ENCODE measurements at places on chromosomes 7 and 10.
A peak's percentile ranks its signal among the peaks of the same experiment; 100 is the strongest.

DNA sequence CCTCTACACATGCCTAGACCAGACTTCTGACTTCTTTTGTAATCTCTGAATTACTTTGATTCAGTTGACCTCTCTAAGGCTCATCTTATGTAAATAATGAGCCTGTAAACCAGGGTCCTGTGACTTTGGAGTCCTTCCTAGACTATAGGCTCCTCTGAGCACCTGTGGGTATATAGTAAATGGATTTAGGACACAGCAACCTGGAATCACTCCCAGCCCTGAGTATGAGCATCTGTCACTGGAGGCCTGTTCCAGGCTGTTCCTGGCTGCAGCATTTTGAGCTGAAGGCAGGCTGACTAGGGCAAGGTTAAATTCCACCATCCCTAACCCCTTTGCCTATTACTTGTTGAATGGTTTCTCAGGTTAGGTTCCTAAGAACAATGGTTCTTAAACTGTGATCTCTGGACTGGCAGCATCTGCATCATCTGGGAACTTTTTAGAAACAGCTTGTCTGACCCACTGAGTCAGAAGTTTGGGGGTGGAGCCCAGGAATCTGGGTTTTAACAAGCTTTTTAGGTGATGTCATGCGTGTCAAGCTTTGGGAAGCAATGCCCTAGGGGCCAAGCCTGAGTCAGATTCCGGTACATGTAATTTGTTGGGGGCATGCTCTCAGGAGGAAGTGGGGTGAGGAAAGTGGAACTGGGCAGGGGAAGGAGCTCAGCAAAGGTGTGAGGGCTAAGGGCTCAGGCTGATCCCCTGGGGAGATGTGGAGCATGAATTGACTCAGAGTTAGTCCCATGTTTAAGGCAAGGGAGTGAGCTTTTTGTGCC lies 28.2 kb downstream of the MINDY4 start:
- peak; percentile 9 for DNase-seq

GRCh38 chr10:11317936-11318670 lies 293.3 kb downstream of the USP6NL start:
- no peak for DNase-seq

DNA sequence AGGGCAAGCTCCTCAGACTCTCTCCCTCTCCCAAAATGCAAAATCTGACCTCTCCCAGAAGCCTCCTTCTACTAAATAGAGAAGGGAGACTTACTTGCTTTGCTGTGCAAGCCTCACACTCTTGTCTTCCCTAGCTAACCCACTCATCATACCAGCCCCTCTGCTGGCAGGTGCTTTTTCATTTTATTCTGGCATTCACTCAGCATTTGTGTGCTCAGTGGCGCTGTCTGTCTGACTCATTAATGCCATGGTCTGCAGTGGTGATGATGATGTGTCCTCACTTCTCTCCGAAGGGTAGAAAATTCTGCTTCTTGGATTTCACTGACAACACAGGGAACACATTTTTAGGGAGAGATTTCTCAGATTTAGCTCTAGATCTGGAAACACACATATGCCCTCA lies 22.0 kb upstream of the BTRC start:
- no peak for DNase-seq

DNA sequence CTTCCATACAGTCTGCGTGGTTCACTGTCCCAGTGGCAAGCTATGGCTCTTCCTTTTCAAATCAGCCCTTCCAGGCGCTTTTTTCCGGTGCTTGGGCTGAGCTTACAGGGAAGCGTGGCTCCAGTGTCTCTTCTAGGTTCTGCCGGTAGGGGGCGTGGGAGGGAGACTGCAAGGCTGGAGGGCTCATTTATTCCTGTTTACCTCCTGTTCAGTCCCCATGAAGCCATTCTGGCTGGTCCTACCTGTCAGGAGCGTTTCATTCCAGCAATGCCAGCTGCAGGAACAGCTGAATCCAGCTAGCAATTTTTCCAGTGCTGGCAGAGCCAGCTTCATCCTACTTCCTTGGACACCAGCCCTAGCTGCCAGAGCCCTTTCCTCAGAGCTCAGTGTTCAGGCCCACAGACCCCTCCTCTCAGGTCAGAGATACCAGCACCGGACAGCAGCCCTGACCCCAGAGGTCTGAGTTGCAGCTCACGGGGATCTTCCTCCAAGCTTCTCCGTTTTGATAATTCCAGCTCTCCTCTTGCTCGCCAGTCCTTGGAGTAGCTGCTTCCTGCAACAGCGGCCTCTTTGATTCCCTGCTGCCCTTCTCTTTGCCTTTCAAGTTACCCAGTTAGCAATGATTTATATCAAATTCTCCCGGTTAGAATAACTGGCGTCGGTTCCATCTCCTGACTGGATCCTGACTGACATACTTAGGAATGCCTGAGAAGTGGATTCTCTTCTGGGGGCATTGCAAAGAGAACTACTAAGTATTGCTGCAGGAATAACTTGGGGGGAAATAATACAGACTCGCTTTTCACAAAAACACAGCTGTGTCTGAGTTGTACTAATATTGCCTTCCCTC lies 129.8 kb downstream of the FRMD4A start:
- peak; percentile 21 for DNase-seq

DNA sequence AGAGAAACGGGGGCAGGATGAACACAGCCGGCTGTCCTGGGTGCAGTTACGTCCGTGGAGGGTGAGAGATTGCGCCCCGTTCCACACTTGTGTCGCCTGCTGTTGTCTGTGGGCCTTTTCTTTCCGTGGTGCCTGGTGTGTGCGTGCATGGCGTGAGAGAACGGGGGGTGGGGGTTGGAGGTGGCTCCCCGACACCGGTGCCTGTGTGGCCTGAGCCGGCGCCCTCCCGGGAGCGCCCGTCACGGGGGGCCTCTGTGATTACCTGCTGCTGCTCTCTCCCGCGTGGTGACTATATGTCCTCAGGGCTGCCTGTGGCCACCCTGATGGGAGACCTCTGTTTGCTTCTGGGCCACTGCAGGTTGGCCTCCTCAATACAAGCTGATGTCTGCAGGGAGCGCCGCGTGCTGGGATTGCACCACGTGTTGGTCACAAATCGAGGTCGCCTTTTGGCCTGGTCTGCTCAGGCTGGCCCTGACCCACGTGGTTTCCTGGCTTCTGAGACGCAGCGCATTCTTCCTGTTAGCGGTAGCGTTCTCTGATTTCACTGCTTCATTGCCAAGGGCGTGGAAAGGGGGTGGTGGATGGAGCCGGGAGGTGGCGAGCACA lies 10.9 kb upstream of the AP5Z1 start:
- no peak for DNase-seq

- DNase-seq: no peak
Observed at GRCh38 chr7:116337800-116338199, 127.5 kb downstream of the TES start.

GRCh38 chr10:70587045-70587658 lies 15.4 kb downstream of the PRF1 start:
- no peak for DNase-seq

DNA sequence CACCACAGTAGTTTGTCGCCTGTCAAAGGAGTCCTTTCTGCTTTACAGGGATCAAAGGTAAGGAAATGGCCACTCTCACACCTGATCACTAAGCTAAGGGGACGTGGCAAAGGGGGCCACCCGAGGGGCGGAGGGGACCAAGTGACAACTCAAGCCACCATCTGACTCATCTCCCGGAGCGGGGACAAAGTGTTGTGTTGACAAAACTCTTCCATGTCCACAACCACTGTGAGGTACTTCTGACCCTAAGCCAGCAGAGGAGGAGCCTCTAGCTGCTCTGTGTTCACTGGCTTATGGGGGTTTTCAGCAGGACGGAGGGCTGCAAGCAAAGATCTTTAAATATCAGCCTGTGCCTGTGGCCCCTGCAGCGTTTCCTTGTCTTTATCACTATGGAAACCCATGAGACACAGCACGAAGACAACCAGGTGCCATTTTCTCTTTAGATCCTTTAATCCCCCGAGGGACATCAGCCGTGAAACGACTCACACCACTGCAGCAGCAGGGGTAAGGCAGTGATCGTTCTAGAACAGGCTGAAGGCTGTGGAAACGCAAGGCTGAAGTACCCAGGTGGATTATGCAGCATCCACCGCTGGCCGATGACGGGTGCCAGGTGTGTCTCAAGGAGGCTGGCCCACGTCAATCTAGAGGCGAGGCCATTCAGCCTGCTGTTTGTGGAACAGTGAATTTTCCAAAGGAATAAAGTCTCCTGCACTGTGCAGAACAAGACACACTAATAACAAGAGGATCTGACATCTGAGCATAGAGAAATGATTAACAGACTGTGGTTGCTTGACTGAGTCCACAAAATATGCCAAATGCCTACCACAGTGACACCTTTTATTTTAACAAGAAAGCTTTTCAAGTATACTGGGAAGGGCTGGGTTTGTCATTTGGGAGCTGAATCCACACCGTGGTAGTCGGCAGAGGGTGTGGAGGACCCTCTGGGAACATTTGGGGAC lies 26.6 kb upstream of the DDC start:
- DNase-seq: no peak

DNA sequence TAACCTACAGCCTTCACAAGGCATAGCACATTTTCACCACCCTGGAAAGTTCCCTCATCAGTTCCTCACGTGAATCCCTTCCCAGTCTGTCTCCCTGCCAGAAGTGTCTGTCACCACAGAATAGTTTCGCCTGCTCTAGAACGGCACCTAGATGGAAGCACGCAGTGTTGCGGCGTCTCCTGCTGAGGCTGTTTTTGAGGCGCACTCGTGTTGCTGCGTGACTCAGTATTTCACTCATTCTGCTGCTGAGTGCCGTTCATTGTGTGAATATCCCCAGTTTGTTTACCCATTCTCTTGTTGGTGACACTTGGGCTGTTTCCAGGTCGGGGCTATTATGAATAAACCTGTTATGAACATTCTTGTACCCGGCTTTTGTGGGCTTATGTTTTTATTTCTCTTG lies 12.8 kb downstream of the NOS3 start:
- no peak for DNase-seq

GRCh38 chr7:33706771-33707200 lies 198.6 kb upstream of the BMPER start:
- no peak for DNase-seq

- DNase-seq: no peak
Observed at GRCh38 chr7:112995059-112995824, 91.4 kb downstream of the GPR85 start.

DNA sequence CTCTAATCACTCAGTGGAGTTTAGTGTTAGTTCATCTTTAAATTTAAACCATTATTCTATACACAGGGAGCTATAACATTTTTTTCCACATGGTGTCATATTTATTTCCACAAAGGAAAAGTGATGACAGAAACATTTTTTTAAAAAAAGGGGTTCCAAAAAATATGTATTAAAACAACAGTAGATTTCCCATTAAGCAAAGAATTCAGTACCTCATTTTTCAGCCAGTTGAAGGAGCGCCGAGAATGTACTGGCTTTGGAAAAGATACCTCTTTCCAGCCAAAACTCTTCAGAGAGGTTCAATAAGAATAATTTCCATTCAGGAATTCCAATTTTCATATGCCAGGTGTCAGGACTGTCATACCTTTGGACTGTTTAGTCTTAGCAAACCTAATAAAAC lies 250.5 kb upstream of the MEOX2 start:
- no peak for DNase-seq

- DNase-seq: no peak
Observed at GRCh38 chr10:63204667-63205391, 71.7 kb downstream of the NRBF2 start.

Measured in stimulated activated naive CD8-positive, alpha-beta T cell treated with anti-CD3 and anti-CD28 coated beads, Interleukin-15, Interleukin-2, amounts not matched to agents 100 U/mL and 50 U/mL, for 24 hours (primary cell).